CD4-positive, alpha-beta T cell (primary cell): ENCODE measurements at places on chromosomes 2 and 18. TPM values are rescaled to one million over a fixed set of nuclear protein-coding genes. Genes with fewer than 3 reads are reported as not detected.

The MCEE gene
- total RNA-seq, result 8.0 TPM

The MC5R gene
- not detected for total RNA-seq

The HOXD8 gene
- total RNA-seq, result not detected

DNA sequence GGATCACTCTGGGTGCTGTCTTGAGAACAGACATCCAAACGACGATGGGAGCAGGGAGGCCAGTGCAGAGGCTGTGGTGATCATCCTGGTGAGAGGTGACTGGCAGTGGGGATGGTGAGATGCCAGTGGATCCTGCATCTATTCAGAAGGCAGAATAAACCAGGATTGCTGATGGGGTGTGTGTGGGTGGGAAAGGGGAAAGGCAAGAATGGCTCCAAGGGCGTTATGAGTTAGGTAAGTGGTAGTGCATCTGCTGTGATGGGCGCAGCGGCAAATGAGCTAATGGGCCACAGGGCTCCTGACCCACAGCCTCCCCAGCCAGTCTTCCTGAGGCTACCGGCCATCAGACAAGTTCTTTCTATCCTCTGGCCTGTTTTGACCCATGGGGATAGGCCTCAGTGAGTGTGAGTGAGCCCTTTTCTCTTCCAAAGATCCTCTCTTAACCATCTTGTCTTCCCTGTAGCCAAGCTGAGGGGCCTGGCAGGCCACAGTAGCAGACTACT is 29.6 kb downstream of the SERTAD2 start:
- no peak for DNase-seq

DNA sequence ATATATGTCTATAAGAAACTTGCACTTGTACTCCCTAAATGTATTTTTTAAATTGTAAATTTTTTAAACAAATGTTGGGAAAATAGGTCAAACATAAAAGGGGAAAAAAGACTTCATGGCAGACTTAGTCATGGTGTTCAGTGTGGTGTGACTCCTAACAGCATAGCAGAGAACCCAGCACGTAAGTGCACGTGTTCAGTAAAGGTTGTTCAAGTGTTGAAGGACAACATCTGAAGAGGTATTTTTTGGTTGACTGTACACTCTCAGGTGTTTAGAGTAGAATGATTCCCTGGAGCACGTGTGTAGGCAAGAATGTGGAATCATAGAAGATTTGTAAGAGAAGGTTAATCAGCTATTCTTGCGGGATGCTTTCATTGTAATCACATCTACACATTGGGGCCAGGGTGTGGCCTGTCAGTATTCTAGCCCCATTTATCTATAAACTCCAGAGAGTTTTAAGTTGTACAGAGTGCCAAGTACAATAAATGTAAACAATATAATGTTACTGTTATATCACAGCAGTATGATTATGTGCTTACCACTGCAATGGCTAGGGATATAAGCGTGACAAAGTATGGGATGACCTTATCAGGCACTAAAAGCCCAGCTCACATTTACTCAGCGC is 106.8 kb downstream of the CRIM1 start:
- no peak for DNase-seq

- DNase-seq, result no peak
These were observed 134.5 kb upstream of the CTAGE1 start for GRCh38 chr18:22552254-22552653.

- DNase-seq, result no peak
These were observed 247.3 kb downstream of the NUP35 start for GRCh38 chr2:183371545-183371944.

GRCh38 chr2:205751569-205752031 is 69.3 kb downstream of the NRP2 start:
- DNase-seq, result no peak

- no peak for DNase-seq
These were observed 142.6 kb upstream of the FHL2 start for GRCh38 chr2:105541189-105542050.
